Chondrocyte (in vitro differentiated cells): ENCODE measurements at places on chromosomes 6 and 20.

DNA sequence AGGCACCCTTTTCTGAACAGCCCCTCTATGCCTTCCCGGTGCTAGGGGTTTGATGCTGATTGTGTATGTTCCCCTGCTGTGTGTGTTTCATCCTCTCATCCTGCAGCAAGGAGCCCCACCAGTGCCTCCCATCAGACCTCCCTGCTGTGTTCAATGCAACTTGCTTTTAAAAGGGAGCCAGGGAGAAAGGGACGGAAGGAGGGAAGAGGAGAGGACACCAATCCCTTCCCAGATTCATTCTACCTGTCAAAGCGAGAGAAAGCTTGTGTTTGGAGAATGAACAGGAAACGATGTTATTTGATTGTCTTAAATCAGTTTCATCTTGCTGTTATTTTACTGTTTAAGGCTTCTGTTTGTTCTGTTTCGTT is 259.2 kb downstream of the ADGB start:
- no peak for DNase-seq

DNA sequence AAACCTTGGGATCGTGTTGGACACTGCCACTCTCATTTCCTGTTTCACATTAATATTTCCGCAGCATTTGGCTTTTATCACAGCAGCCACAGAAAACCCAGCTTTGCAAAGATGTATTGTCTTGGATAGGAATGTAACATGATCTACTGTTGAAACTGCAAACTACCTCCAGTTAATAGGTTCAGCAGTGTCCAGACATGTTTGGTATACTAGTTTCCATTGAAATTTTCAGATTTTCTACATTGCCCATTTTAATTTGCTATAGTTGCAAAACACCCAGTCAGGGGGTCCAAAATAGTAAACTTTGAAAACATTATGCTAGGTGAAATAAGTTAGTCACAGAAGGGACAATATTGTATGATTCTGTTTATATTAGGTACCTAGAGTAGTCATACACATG is 3.3 kb downstream of the ANKRD6 start:
- DNase-seq = no peak

GRCh38 chr6:139251045-139251690 is 40.6 kb downstream of the TXLNB start:
- no peak for DNase-seq

GRCh38 chr6:2746557-2747061 is 4.1 kb downstream of the MYLK4 start:
- no peak for DNase-seq
